ENCODE measurements at places on chromosomes 7 and 10.

DNA sequence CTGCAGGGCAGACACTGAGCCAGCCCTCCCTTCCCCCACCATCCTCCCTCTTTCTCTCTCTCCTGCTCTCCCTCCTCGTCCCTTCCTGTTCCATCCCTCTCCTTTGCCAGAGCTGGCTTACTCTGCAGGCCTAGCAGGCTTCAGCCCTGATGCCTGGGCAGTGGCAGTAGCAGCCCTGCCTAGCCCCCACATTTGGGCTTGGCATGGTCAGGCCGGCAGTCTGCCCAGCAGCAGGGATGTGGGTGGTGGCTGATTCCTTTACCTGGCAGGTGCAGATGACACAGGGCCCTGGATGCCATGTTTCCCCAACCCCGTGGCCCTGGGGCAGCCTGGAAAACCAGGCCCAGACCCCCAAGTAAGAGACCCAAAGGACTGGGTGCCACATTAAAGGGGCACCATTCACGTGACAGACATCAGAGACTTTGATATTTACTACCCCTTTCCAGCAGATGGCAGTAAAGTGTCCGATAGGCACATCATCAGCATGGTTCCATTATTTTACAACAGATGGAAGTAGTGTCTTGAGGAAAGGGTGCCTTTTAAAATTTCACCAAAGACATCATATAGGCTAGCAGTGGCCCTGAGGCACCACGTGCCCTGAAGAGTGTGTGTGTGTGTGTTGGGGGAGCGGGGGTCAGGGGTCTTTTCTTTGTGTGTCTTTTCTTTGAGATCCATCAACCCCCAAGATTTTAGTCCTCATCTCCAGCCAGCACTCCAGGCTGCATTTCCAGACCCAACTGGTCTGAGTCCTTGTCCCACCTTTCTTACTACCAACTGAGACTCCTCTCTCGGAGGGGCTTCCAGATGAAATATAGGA, 5.9 kb downstream of the KCP start:
- DNase-seq, result peak; percentile 56

DNA sequence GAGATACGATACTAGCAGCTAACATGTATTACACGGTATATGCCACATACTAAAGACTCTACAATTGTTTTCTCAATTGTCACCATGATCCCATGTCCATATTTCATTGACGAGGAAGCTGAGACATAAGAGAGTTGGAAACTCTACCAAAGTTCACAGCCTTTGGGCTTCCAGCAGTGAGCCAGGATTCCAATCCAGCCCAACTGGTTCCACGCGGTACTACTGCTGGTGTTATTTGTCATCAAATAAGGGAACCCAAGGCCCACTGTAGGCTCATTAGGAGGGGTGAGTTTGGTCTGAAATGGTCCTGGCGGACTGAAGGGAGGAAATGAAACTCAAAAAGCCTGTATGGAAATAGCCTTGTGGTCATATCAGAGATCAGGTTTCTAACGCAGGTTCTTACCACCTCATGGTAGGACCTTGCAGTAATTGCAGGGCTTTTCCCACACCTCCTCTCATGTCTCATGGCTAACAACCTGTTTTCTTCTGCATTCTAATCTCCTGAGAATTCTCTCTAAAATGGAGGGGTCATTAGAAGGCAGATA, 814.6 kb downstream of the LRMDA start:
- DNase-seq, result no peak

- DNase-seq, result no peak
Measured at GRCh38 chr10:122251459-122252255, 19.4 kb upstream of the BTBD16 start.

DNA sequence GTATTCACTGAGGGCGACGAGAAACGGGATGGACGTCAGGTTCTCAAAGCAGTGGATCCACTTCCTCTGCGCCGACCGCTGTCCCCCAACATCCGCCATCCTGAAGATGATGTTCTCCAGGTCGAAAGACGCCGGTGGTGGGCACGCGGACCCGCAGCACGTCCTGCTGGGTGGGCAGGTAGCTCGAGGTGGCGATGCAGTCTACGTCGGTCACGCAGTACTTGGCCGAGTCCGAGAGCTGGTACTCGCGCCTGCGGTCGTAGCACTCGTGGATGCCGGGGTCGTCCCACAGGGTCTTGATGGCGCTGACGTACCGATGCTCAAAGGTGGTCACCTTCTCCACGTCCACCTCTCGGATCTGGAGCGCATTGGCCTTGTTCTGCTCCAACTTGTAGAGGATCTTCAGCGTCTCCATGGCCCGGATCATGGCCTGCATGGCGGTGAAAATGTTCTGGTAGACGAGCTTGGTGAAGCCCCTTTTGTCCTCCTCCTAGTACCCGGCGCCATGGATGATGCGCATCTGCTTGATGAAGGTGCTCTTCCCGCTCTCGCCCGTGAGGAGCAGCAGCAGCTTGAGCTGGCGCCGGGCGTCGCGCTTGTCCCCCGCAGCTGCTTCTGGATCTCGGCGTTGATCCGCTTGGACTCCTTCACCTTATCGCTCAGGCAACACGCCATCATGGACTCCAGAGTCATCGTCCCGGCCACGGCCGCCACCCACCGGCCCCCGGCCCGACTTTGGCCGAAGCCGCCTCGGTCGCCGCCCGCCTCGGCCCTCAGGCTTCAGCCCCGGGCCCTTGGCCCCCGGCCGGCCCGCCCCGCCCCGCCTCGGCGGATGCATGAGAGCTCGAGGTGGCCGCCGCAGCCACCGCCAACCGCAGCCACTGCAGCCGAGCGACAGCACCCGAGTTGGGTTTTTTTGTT, 122.9 kb upstream of the KCTD7 start:
- DNase-seq, result no peak

DNA sequence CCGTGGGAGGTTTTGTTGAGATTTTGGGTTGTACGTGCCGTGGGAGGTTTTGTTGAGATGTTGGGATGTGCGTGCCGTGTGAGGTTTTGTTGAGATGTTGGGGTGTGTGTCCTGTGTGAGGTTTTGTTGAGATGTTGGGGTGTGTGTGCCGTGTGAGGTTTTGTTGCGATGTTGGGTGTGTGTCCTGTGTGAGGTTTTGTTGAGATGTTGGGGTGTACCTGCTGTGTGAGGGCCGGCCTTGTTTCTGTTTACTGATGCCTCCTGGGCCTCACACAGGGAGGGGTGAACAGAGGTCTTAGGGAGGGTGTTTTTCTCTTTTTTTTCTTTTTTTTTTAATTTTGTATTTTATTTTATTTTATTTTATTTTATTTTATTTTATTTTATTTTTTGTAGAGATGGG, 36.7 kb downstream of the INPP5A start:
- no peak for DNase-seq

- no peak for DNase-seq
Measured at GRCh38 chr10:8825611-8826010, 771.1 kb downstream of the GATA3 start.

GRCh38 chr7:106243893-106244292, 40.9 kb downstream of the NAMPT start:
- no peak for DNase-seq

- DNase-seq, result no peak
Measured at GRCh38 chr10:77182803-77183202, 454.8 kb downstream of the KCNMA1 start.

Data from CD14-positive monocyte (primary cell).